ENCODE measurements at places on chromosomes 1 and 21.
A peak's percentile ranks its signal among the peaks of the same experiment; 100 is the strongest.

GRCh38 chr1:21220815-21221214 is 44.1 kb upstream of the EIF4G3 start:
- no peak for DNase-seq

DNA sequence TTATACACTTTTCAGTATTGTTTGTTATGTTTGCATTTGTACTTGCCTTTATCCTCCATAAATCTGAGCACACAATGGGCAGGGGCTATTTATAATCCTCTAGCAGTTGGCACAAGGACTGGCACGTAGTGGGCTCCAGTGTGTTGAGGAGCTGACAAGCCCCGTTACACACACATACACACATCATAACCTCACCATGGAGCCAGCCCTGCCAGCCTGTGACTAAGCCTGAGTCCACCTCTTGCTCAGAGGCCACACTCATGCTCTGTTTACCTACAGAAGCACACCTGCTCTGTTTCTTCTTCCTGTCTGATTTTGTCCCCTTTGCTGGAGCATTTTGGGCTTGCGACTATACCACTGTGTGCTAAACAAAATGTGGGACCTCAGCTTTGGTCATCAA is 64.5 kb upstream of the SPATA6 start:
- DNase-seq, result no peak

DNA sequence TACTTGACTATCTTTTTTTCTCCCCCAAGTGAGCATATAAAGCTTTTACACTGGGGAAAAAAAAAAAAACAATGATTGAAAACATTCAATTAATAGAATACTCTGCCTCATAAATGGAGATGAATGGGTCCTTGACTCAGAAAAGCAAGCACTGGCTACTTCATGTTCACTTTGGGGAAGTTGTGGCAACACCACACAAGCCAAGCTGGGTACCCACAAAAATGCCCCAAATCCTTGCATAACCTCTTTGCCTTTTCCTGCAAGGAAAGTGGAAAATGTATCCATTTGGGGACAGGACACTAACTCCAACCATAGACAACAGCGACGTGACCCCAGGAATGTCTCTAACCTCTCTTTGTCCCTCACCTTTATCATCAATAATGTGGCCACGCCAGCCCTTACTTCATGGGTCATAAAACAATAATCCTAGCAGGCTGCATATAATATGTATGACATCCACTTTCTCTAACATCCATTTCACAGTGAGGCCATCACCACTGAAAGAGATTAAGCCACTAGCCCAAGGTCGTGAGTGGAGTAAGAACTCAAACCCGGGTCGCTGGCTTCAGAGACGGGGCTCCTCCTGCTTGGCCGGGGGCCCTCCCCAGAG is 2.3 kb downstream of the ECE1 start:
- no peak for DNase-seq

GRCh38 chr1:6170742-6171201 is 9.3 kb downstream of the CHD5 start:
- DNase-seq, result no peak

GRCh38 chr1:117512728-117513321 is 93.0 kb upstream of the TENT5C start:
- no peak for DNase-seq

GRCh38 chr1:45470306-45470798 is 20.6 kb downstream of the TESK2 start:
- DNase-seq, result no peak

- no peak for DNase-seq
Measured at GRCh38 chr1:203229471-203230135, at the start of gene CHIT1. Gene CHIT1, minus strand, starts transcription at chr1:203229673. Its CDS starts 37 bp downstream, at chr1:203229636.

DNA sequence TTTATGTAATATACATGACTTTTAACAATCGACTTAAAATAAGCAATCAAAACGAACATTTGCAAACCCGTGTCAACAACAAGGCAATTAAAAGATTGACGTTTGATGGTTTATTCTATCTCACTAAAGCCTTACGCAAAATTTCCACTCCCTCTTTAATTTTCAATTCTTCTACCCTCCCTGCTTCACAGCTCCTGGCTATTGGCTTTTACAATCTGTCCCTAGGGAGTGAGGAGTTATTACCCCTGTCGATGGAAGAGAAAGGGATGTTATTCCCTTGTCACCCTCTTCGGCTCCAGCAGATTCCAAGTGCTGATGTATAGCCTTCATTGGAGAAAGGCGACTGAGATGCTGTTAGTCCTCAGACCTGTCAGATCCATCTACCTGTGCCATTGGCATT is 161.3 kb downstream of the ZNF281 start:
- DNase-seq, result no peak

- no peak for DNase-seq
Measured at GRCh38 chr1:109823543-109824348, 60.0 kb upstream of the EPS8L3 start.

- DNase-seq, result no peak
Measured at GRCh38 chr1:34073028-34073695, 91.9 kb downstream of the CSMD2 start.

- DNase-seq, result no peak
Measured at GRCh38 chr1:116390195-116390594, 17.2 kb downstream of the ATP1A1 start.

DNA sequence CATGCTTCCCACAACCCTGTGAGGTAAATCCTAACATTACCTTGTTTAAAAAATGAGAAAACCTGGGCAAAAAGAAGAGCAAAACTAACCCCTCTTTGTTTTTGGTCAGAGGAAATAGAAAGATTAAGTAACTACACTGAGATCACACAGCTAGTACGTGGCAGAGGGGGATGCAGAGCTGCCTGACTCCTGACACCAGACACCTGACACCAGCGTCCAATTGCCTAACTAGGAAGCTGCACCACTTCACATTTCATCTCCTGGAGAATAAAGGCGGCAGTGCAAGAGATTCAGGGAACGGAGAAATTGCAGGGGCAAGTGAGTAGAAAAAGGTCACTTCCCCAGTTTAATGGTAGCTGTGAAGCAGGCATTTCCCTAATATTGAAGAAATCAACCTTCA is 229.3 kb upstream of the PTBP2 start:
- DNase-seq, result no peak

DNA sequence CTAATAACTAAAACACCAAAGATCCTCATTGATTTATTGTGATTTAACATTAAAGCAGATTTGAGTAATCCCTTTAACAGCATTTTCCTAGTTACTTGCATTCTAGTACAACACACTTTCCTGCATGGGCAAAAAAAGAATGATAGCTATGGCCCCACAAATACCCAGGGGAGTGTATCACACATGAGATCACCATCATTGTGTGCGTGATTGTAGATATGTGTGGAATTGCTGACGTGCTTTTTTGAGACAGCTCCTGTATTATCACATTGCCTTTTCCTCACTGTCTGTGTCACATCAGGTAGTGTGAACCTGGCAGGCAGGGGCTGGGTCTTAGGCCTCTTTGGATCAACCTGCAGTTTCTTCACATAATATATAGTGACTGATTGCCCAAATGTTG is 48.5 kb upstream of the SAMD13 start:
- no peak for DNase-seq

GRCh38 chr1:74436078-74436477 is 76.3 kb downstream of the LRRC53 start:
- no peak for DNase-seq

DNA sequence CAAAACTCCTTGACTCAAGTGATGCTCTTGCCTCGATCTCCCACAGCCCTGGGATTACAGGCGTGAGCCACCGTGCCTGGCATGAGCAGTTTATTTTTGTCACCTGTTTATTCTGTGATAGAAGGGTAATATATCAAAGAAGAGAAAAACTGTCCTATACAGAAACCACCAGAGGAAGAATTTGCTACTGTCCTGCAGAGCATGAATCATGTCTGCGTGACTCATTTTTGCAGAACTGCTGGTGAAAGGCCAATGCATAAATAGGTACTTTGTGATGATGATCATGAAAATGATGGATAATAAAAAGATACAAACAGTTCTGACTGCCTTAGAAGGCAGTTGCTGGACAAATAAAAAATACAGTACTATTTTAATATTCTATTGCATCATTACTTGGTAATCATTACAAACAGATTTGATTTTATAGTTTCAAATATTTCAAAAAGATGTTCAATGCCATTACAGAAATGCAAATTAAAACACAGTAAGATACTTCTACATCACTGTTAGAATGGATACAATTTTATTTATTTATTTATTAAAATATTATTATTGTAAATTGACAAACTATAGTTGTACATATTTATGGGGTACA is 26.5 kb downstream of the RIPPLY3 start:
- peak; percentile 51 for DNase-seq

GRCh38 chr1:78153092-78153736 is 107.4 kb downstream of the GIPC2 start:
- no peak for DNase-seq

DNA sequence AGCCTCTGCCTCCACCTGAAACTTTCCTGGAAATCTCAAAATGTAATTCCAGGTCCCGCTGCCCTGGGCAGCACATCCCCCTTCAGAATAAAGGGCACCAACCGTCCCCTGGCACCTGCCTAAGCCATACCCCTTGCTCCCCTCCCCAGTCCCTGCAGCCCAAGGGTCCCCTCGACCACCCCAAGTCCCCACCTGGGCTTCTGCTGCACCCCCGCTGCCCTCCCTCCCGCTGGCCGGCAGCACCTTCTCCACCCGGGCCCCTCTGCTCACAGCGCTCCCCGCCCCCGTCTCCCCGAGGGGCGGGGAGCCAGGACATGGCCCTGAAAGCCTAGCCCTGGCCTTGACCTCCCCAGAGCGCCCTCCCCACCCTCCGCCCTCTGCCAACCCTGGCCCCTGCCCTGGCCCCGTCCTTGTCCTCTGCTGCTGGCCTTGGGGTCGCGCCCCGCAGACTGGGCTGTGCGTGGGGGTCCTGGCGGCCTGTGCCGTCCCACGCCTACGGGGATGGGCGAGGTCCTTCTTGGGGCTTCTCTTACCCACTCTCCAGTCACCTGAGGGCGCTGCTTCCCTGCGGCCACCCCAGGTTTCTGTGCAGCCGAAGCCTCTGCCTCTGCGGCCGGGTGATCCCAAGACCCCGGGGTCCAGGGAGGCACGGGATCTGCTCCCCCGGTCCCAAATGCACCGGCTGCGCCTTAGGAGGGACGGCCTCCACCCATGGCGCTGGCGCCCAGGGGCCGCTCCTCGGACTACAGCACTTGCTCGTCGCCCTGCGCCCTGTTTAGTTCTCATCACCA is 41.7 kb downstream of the WDR4 start:
- DNase-seq, result no peak

DNA sequence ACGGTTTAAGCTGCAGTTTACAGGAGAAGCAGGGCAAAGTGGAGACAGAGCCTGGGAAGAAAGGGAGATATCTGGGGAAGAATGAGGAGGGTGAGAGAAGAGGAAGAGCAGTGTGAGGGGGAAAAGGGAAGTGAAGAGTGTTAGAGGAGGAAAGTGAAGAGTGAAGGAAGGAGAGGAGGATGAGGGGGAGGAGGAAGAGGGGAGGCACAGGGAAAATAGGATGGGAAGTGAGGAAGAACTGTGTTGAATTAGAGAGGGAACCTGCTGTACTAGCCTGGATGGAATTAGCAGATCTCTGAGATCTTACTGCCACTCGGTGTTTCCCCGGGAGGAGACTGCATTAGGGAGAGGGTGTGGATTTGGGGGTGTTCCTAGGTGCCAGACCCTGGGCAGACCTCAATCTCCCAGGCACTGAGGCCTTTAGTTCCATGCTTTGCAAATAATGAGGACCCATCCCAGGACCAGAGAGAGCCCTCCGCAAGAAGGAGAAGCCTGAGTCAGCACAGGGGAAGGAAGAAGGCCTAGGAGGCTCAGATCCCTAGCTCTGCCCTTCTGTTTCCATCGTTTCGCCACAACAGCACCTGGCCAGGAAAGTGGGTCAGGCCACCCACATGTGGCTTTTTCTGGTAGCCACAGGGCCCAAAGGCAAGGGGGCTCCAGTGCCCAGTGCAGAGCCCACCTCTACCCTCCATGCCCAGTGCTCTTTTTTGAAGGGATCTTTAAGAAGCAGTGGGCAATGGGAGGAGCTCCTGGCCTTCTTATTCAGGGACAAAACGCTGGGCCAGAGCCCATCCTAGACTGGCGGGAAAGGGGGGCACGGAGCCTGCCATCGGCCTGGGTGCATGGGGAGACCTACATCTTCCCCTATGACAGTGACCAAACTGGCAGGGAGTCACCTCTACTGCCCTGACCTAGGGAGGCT is 2.0 kb downstream of the LRRN2 start:
- DNase-seq, result no peak
